ENCODE measurements at places on chromosomes 3 and 15.

GRCh38 chr15:88624156-88624970 is 3.2 kb downstream of the AEN start:
- no peak for DNase-seq

- DNase-seq = no peak
Measured at GRCh38 chr15:70704731-70705130, 58.6 kb downstream of the UACA start.

- no peak for DNase-seq
Measured at GRCh38 chr15:83404121-83404520, 43.0 kb upstream of the SH3GL3 start.

DNA sequence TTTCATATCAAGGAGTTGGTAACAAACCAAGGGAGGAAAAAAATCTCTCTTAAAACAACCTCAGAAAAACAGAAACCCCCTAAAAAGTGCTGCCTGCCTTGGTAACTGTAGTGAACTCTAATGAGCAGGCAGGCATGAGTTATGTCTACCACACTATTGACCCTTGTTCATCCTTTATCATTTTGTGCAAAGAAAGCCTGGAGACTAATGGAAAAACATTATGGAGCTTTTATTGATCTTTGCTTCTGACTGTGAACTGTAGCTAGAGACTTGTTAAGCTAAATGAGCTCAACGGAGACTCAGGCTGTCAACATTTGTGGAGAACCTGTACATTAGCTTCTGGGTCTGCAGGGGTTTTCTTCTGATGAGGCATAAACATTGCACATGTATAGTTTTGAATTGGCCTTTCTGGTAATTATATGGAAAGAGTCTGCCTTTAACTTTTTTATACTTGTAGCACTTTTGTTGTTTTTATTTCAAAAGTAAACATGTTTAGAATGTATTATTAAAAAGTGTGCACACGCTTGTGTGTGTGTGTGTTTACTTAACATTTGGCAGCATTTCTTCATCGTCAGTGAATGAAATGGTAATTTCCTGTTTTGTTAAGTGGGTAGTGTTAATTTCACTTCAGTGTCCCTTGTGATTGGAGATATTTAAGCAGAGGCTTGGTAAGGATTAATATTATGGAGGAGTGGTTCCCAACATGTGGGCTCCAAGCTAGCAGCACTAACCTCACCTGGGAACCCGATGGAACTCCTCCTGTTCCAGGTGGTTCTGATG is 15.9 kb upstream of the SPTSSB start:
- no peak for DNase-seq

DNA sequence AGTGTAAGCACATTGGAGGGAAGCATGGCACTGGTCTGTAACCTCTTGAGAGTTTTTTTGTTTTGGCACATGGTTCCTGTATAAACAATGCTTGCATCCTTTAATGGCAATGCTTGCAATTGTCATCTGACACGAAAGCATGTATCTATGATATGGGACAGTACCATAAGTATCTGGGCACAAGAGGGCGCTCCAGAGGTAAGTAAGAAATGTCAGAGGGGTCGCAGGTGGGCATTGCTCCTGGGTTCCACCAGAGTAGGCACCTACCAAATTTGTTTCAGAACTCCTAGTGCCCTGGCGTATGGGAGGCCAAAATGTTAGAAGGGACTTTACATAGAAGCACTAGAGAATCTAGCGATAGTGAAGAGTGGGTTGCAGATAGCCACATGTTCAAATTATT is 58.7 kb upstream of the BCHE start:
- no peak for DNase-seq
